ENCODE measurements at places on chromosomes 11 and 22.

- DNase-seq, result no peak
These were observed 2.0 kb downstream of the FAT3 start for GRCh38 chr11:92226331-92227229.

GRCh38 chr11:562046-562645 lies 1.4 kb downstream of the RASSF7 start:
- DNase-seq, result no peak

GRCh38 chr11:127074151-127074761 lies 73.7 kb upstream of the KIRREL3 start:
- no peak for DNase-seq

DNA sequence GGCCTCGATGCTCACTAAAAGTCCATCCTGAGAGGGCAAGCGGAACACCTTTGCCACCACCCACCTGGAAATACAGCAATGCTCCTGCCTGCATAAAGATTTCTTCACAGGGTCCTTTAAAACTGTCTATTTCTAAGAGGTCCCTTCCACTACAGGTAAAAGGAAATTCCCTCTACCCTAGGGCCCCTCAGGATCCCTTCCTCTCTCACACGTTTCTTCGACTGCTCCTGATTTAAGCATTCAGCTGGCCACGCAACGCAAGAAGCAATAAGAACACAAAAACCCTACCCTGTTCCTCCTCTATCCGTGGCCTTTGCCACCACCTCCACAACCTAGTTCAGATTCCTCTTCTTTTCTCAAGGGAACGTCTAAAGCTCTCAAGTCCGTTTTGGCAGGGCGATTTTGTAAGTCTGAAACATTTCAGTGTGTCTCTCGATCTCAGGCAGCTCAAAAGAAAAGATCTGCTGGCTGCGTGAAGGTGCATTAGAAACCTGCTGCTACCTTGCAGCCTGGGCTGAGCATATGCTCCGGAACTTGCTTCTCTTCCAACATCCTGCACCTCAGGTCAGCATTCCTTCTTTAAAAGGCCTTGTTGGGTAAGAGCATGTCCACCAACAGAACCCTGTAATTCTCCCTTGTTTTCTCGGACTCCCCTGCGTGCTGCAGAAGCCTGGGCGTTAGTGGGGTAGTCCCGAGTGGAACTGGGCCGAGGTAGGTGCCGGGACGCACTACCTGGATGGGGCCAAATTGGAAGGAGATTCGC lies 1.6 kb downstream of the LGR4 start:
- no peak for DNase-seq

DNA sequence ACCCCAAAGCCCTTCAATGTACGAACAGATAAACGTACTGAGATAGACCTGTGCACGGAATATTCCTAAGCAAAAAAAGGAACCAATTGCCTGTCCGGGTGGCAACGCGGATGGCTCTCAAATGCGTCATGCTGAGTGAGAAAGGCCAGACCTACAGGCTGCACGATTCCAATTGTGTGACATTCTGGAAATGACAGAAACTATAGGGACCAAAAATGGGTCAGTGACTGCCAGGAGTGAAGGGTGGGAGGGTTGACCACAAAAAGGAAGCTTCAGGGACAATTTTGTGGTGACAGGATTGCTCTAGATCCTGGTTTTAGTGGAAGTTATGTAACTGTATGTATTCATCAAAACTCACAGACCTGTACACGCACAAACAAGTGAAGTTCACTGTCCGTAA lies 24.0 kb upstream of the SYT8 start:
- no peak for DNase-seq

GRCh38 chr11:61826930-61827570 lies 1.1 kb upstream of the FADS2 start:
- DNase-seq, result no peak

- DNase-seq, result no peak
These were observed 5.3 kb upstream of the RHOD start for GRCh38 chr11:67051180-67051893.

GRCh38 chr22:31504282-31504681 lies 7.9 kb downstream of the SFI1 start:
- DNase-seq, result no peak

DNA sequence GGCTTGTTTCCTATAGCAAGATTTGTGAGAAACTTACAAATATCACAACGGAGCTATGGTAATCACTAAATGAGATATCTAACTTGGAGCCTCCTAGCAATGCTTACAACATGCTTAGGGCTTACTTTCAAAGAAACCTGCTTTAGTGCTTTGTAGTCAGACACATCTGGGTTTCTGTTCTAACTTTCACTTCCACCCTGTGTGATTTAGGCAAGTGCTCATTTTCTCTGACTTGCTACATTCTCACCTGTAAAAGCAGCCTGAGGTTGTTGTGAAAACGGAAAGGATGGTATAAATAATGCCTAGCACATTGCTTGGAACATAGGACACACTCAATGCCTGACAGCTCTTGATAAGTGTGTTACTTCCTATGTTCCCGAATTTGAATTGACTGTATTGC lies 45.6 kb downstream of the LRRC4C start:
- no peak for DNase-seq

- DNase-seq, result no peak
These were observed 626 bp upstream of the F2 start for GRCh38 chr11:46718155-46719019.

DNA sequence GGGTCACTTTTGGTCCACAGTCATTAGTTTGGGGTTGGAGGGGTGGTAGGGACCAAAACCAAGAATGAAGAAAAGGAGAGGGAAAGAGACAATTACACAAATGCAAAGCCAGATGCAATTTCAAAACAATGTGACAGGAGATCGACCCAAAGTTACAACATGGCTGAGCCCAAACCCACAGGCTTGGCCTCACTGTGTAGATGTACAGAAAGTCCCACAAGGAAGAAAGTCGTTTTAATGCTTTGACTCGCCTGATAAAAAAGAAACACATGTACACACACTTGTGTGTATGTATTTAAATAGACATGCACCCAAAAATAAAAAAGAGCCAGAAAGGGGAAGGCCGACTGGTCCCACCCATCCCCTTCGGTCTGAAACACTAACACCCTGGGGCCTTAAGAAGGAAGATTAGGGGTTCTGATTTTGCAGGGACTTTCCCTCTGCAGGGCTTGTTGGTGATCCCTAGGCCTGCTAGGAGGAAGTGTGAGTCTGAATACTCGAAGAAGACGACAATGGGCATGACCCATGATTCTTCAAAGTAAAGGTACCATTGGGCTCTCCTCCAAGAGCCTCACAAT lies 104.1 kb downstream of the ETS1 start:
- DNase-seq, result no peak

- DNase-seq, result no peak
These were observed 515.1 kb downstream of the CNTN5 start for GRCh38 chr11:99535819-99536218.

DNA sequence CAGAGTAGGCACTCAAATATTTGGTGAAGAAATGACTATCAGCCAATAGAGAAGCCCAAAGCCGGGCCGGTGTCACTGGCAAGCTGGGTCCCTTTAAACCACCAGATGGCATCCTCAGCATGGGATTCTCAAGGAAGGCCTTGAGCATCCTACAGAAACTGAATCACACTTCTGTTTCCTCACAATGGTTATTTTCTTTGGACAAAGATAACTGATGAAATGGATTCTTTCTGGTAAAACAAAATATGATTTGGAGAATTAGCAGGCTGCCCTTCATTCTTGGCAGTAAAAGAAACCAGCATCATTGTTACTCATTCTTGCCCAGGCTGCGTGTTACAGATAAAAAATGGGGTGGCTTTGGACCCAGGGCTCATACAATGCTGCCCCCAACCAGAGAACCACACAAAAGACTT lies 30.3 kb upstream of the ASPHD2 start:
- peak; percentile 49 for DNase-seq

- DNase-seq, result no peak
These were observed 351.2 kb upstream of the API5 start for GRCh38 chr11:42960521-42961088.

DNA sequence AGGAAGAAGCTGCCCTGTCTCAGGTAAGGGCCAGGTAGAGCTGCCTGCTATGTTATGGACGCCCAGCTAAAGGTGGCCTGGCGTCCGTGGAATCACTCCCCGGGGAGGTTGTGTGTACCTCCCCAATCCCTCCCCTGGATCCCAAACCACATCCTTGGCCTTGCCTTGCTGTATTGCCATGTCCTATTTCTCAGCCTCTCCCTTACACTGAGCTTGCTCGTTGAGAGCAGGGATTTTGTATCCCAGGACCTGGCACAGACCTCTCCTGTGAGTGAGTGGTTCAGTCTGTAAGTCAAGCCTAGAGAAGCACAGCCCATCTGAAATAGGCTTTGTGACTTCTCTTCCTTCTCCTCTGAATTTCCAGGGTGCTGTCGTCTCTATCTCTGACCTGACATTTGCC lies 53.9 kb downstream of the TRAF6 start:
- DNase-seq, result no peak

DNA sequence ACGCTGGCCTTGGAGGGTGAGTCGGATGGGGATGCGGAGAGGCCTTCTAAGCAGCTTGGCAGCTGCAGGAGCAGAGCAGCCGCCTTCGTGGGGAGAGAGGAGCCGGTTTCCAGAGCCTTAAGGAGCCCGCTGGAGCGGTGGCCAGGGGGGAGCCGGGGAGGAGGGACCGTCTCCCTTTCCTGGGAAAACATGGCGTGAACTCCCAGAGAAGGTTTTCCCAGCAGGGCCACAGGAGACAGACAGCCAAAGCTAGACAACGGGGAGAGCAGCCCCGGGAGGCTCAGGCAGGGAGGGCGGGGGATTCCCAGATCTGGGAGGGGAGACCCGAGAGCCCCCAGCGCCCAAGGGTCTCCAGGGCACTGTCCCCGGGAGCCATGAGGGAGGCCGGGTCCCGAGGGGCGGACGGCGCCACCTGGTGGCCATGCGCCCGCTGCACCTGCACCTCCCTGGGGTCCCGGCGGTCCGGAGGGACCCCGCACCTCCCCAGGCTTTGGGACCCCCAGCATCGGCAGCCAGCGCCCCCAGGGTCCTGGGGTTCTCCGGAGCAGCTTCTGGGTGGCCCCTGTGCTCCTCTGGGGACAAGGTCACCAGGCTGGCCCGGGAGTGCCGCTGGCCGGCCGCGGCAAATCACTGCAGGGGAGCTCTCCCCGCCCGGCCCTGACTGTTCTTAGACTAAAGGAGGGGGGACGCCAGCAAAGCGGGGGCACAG lies 2.4 kb upstream of the SYT8 start:
- peak; percentile 55 for DNase-seq

DNA sequence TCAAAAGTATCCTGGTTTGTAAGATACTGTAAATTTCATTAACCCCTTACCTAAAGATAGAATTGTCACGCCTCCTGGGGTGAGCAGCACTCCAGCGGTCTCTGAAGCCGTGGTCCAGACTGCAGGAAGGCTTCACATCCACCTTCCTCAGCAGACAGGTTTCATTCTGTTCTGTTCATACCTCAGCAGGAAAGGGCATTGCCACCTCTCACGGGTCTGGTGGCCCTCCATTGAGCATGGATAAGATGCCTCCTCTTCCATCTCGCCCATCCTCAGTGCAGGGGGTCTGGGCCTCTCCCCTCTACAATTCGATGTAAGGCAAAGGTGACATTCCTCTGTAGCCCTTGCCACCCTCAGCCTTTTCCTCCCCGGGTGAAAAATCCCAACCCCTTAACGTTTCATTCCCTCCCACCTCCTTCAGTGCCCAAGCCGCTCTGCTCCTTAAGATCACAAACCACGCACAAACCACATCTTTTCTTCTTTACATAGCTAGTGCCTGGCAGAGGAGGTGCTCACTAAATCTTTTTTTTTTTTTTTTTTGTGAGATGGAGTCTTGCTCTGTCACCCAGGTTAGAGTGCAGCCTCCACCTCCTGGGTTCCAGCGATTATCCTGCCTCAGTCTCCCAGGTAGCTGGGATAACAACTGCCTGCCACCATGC lies 28.5 kb downstream of the RPUSD4 start:
- no peak for DNase-seq

- DNase-seq, result no peak
These were observed 77.7 kb downstream of the BARX2 start for GRCh38 chr11:129453293-129453721.

- no peak for DNase-seq
These were observed 3.9 kb downstream of the ENDOD1 start for GRCh38 chr11:95093548-95093947.

- DNase-seq, result no peak
These were observed 46.1 kb downstream of the ALX4 start for GRCh38 chr11:44263738-44264437.

DNA sequence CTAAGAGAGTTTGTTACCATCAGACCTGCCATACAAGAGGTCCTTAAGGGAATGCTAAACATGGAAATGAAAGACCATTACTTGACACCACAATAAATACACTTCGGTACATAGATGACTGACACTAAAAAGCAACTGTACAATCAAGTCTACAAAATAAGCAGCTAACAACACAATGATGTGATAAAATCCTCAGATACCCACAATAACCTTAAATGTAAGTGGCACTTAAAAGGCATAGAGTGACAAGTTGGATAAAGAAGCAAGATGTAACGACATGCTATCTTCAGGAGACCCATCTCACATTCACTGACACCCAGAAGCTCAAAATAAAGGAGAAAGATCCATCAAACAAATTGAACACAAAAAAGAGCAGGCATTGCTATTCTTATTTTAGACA lies 107.6 kb downstream of the LRRC4C start:
- DNase-seq, result no peak

DNA sequence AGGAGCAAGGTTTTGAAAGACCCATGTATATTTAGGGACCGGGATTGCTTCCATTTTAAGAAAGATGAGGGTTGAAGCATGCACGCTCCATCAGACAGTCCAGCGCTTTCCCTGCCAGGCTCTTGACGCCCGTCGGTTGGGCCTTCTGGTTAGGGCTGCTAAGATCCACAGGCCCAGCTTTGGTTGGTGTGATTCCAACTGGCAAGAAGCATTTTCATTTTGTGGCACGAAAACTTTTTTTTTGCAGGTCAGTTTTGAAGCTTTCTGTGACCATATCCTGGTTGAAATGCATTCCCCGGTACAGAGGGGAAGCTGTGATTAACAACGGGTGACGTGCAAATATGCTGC lies 34.3 kb upstream of the MPPED1 start:
- no peak for DNase-seq

GRCh38 chr11:97786961-97787360 lies 1233.8 kb upstream of the CNTN5 start:
- DNase-seq, result no peak

DNA sequence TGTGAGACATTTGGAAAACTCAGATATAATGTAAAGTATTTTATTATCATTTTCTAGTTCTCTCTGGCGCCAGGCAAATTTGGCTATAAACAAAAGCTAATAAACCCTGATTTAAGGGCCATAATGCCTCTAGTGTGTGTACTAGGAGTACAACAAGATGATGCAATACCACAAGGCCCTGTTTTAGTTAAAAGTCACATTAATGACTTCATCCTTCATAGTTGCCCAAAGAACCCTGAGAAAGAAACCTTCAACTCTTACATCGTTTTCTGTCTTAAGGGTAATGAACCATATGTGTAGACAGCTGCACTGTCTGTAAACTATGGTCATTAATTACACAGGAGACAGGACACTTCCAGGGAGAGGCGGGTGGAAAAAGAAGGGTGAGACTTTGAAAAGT lies 538.4 kb downstream of the FAM181B start:
- no peak for DNase-seq

DNA sequence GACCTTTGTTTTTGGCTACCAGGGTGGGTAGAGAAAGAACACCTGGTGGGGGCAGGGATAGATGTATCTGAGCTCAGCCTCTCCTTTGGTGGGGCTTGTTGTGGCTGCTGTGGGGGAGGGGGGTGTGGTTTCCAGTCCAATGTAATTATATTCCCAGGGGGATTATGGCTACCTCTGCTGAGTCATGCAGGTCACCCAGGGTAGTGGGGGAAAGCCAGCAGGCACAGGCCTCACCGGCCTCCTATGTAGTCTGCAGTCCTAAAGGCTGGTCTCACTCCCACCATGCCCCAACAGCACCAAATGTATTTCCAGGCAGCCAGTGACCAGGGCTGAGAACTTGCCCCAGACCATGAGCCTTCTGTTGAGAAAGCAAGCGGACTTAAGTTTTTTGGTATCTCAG lies 119.6 kb downstream of the DYNC2H1 start:
- DNase-seq, result no peak

Data from activated T-cell treated with anti-CD3 and anti-CD28 coated beads for 24 hours (primary cell).